OCI-LY7 (cell line): ENCODE measurements at places on chromosomes 16 and 17. TPM values are rescaled to one million over a fixed set of nuclear protein-coding genes. Genes with fewer than 3 reads are reported as not detected.

Gene RND2
- 0.30 TPM in 1 of 2 replicates, not detected in the other for total RNA-seq

Gene TP53TG3B
- not detected in 2 replicates for total RNA-seq

Gene MON1B
- total RNA-seq: 72.7 and 76.2 TPM in 2 replicates

Gene CCL3
- not detected in 2 replicates for total RNA-seq

Gene CAPNS2
- total RNA-seq: not detected in 2 replicates

Gene P2RX5
- 173 and 195 TPM in 2 replicates for total RNA-seq

Gene CYB5D1
- total RNA-seq: 19.3 and 24.8 TPM in 2 replicates

DNA sequence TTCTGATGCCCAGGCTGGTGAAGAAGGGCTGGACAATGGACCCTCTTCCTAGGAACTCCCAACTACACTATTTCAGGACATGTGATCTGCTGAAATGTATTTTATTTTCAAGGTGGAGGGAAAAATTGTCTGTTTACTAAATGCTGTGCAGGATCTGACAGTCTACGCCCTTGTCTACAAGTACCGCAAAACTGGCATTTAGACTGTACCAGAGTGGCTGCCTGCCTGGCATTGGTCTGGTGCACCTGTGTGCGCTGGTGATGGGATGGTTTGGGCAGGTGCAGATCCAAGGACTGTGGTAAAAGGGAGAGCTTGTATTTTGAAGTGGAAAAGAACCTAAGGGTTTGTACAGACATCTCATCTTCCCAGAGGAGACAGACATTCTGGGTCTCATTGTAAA, 79.7 kb downstream of the AIPL1 start:
- DNase-seq: no peak

DNA sequence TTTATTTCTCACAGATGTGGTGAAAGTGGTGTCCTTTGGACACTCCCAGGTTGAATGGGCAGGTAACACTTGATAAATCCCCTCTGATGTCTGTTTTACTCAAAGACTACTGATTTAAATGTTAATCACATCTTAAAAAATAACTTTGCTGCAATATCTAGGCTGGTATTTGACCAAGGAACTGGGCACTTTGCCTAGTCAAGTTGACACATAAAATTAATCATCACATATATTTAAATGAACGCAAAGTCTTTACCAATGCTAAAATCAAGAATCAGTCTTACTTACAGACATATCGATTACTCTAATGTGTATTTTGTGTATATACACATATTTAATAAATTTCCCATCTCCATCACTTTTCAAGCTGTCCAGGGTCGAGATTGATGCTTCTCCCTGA, 7.0 kb downstream of the MT2A start:
- DNase-seq: no peak

DNA sequence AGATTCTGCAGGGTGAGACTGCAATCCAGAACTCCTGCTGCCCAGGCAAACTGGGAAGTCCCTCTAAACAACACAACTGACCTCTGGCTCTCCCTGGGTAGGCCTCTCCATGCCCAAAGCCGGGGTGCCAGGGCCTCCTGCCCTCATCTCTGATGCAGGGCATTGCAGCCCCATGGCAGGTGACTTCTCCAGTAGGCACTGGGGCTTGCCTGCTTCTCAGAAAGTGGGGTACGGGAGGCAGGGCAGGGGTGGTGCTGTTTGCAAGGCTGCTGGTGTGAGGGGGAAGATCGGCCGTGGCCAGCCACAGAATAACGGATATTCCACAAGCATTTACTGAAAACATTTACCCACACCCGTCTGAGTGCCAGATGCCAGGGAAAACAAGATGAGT, 4.1 kb upstream of the GPRC5C start:
- no peak for DNase-seq

DNA sequence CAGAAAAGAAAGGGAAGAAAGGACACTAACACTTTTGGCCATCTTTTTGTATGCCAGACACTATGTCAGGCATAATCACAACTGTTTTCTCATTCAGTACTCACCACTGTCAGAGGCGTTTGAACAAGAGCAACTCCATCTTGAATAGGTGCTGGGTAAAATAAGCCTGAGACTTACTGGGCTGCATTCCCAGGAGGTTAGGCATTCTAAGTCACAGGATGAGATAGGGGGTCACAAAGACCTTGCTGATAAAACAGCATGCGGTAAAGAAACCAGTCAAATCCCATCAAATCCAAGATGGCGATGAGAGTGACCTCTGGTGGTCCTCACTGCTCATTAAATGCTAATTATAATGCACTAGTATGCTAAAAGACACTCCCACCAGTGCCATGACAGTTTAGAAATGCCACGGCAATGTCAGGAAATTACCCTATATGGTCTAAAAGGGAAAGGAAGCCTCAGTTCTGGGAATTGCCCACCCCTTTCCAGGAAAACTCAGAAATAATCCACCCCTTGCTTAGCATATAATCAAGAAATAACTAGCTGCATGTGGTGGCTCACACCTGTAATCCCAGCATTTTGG, 14.9 kb upstream of the LYRM9 start:
- DNase-seq: no peak

GRCh38 chr16:11896486-11897176, 19.1 kb downstream of the GSPT1 start:
- DNase-seq: no peak

GRCh38 chr16:68659412-68660358, 14.6 kb downstream of the CDH3 start:
- no peak for DNase-seq

- DNase-seq: peak; percentile 36
These were observed 690 bp downstream of the NDE1 start for GRCh38 chr16:15650698-15651171.

GRCh38 chr17:67531291-67531690, 154.2 kb downstream of the PITPNC1 start:
- DNase-seq: no peak

DNA sequence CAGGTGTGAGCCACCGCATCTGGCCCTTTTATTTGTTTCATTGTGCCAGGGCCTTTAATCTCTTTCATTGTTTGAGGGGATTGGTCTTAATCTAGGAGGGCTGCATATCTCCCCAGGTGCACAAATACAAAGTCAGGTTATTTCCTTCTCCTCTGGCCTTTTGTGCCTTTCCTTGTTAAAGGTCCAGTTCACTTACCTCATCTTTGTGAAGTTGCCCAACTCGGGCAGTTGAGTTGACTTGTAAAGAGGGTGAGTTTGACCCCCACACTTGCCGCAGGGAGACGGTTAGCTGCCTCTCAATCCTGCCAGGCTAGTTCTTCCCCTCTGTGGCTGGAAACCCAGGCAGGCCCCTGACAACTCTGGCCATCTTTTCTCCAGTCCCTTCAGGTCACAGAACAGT, 33.4 kb downstream of the TMEM92 start:
- no peak for DNase-seq

DNA sequence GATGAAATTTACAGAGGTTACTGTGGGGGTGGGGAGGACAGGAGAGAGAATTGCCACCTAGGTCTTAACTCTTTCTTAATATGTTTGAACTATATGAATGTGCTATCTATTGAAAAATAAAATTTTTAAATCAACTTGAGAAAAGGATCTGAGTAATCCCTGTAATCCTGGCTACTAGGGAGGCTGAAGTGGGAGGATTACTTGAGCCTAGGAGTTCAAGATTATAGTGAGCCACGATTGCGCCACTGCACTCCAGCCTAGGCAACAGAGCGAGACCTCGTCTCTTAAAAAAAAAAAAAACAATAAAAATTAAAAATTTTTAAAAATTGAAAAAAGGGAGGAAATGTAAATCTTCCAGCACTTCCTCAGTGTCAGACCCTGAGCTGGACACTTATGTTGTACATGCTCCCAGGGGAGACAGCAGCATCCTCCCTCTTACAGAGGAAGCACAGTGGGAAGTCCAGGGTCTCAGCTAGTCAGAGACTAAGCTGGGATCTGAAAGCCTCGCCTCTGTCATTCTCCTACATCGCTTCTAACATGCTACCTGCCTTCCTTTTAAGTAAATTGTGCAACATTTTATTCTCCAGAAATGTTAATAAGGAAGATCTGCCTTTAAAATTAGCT, 21.9 kb downstream of the PMM2 start:
- DNase-seq: no peak

DNA sequence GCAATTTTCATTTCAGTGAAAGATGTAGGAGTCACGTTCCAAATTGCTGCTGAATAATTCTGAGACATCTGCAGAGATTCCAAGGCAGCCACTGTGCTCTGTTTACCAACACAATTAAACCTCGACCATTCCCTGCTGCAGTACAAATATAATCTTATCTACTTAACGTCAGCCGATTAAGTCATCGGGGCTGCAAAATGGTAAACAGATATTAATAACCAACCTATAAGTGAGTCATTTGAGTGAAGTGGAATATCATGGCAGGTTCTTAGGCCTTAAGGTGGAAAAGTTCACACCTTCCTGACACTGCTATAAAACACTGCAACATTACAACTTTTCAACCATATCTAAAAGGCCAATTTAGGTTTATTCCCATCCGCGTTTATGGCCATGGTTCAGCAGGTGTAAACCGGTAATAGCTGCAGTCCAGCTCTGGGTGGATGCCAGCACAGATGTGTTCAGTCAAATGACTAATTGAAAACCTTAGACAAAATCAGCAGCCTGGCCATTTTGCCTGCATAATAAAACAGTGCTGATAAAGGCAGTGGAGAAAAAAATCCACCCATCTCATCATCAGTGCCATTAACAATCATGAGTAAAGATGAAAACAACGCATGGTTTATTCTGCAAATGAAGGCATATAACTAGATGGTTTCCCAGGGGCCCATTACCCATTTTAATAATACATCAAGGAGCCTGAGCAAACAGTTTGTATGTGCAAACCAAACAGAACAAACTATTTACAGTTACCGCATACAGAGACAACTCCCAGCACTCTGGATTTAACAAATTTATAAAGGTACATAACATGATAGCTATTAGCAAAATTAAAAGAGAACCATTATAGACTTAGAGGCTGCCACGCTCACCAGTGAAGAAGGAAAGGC, 202.9 kb upstream of the IRX3 start:
- DNase-seq: no peak

DNA sequence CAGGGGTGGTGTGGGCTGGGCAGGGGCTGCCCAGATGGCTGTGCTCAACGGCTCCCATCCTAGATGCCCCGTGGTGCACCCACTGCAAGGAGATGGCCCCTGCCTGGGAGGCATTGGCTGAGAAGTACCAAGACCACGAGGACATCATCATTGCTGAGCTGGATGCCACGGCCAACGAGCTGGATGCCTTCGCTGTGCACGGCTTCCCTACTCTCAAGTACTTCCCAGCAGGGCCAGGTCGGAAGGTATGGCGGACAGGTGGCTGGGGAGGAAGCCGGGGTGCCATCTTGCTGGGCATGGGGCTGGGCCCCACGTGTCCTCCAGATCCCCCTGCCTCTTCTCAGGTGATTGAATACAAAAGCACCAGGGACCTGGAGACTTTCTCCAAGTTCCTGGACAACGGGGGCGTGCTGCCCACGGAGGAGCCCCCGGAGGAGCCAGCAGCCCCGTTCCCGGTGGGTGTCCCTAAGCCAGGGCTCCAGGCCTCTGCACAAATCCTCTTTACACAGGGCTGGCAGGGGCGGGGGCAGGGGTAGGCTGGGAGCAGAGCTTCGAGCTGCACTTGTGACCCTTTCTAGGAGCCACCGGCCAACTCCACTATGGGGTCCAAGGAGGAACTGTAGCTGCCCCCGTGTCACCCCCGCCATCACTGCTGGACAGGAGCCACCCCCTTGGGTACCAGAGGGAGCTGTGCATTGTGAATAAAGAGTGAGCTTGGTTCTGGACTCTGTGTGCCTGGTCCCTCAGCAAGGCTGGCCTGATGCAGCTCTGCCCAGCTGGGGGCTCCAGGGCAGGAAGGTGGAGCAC, 3.7 kb downstream of the PDIA2 start:
- DNase-seq: no peak

DNA sequence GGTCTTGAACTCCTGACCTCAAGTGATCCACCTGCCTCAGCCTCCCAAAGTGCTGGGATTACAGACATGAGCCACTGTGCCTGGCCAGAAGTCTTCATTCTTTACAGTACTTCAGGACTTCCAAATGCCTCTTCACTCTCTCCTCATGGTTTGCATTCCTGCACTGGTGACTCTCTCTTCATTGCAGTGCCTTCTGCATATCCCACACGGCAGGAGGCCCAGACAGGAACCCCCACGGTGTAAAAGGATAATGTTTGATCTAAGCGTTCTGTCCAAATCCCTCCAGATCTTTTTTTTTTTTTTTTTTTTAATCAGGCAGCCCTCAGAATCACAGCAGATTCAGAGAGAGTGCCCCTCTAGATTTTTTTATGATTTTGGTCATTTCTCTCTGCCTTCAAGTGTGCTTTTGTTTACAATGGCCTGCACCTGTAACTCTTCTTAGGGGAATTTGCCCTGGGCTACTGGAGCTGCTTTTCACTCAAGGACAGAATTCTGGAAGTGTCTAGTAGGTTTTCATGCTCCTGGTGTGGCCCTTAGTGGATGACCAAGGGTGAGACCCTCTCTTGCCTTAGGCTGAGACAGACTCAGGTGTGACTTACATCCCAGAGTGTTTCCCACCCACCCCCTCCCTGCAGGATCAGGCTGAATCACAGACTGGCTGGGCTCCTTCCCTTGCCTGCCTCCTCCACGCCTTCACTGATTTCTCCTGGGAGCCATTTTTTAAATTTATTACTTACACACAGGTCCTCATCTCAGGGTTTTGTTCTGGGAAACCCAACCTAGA, 19.8 kb upstream of the NF1 start:
- no peak for DNase-seq

DNA sequence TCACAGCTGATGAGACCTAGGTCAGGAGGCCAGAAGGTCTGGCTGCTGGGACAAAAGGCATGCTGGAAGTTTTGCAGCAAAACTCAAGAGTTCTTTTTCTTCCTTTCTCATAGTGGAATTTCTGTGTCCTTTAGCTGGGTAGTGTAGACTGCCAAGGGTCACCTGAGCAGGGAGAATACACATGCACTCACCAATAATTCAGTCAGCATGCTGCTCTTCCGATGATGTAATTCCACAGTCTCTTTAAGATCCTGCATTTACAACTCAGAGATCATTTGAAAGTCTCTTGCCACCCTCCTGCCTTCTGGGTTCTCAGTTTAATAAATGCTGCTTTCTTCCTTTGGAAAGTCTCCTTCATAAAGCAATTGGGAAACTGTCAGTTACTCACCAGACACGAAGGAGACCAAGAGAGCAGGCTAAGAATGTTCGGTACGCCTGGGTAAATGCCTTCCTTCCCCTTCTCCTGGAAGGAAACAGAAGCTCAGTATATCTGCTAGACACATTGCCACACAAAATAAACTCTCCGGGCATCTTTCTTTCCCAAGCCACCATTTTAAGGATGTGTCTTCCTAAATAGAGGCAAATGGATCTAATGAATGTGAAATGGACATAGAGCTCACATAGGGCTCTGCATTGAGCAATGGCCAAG, 473.1 kb downstream of the GRIN2A start:
- no peak for DNase-seq

GRCh38 chr17:29791336-29792080, 138.5 kb downstream of the SSH2 start:
- DNase-seq: no peak

DNA sequence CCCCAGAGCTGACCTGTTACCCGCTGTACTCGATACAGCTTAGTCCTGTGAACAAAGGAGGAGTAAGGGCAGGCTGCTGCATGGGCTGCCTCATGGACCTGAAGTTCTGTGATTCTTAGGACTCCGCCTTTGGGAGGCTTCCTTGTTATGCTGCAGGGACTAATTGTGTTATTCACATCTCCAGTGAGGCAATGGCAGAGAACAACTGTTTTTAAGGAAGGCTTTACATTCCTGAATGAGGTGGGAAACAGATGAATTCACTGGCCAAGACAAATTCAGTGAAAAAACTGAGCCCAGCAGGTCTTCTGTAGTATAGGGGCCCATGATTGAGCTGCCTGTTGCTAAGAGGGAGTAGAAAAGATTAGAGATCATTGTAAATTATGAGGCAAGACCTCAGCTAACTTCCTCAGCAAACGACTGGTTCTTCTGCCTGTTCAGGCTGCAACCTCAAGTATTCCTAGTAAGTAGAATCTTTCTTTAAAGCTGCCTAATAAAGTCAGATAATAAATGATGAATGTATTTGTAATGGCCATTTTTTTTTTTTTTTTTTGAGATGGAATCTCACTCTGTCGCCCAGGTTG, 26.3 kb downstream of the ADORA2B start:
- DNase-seq: no peak
